Neural progenitor cell (in vitro differentiated cells): ENCODE measurements at places on chromosomes 5 and 9.

- no peaks in the 10 kb centered on the region for H3K27me3 ChIP-seq
- H3K4me3 ChIP-seq = peak overlapping the region; percentile 19
- peaks cover 67% of the 10 kb centered on the region for H3K4me1 ChIP-seq
- no peaks in the 10 kb centered on the region for H3K36me3 ChIP-seq
Measured at GRCh38 chr9:81665322-81665871, 23.9 kb downstream of the TLE1 start.

GRCh38 chr9:2018764-2019558, 3.8 kb downstream of the SMARCA2 start:
- H3K36me3 ChIP-seq = no peaks in the 10 kb centered on the region
- H3K27ac ChIP-seq = no peak overlapping the region
- H3K4me1 ChIP-seq = peaks cover 24% of the 10 kb centered on the region
- no peak overlapping the region for H3K4me3 ChIP-seq

GRCh38 chr9:7055171-7055903, 297.6 kb downstream of the KDM4C start:
- peaks cover 4% of the 10 kb centered on the region for H3K4me1 ChIP-seq
- H3K27ac ChIP-seq = no peak overlapping the region
- no peak for DNase-seq
- no peak overlapping the region for H3K4me3 ChIP-seq
- H3K36me3 ChIP-seq = no peaks in the 10 kb centered on the region

GRCh38 chr9:8564960-8565359, 765.4 kb upstream of the DMAC1 start:
- no peaks in the 10 kb centered on the region for H3K36me3 ChIP-seq
- H3K27me3 ChIP-seq = no peaks in the 10 kb centered on the region
- peaks cover 11% of the 10 kb centered on the region for H3K4me1 ChIP-seq
- no peak for DNase-seq
- H3K27ac ChIP-seq = no peak overlapping the region

GRCh38 chr5:15806613-15807012, 306.6 kb downstream of the FBXL7 start:
- H3K4me1 ChIP-seq = no peaks in the 10 kb centered on the region
- no peaks in the 10 kb centered on the region for H3K27me3 ChIP-seq
- no peak overlapping the region for H3K27ac ChIP-seq
